ENCODE measurements at places on chromosomes 2 and 18.

- peak; percentile 77 for DNase-seq
Observed at GRCh38 chr2:268323-268722, 3.6 kb downstream of the ACP1 start.

DNA sequence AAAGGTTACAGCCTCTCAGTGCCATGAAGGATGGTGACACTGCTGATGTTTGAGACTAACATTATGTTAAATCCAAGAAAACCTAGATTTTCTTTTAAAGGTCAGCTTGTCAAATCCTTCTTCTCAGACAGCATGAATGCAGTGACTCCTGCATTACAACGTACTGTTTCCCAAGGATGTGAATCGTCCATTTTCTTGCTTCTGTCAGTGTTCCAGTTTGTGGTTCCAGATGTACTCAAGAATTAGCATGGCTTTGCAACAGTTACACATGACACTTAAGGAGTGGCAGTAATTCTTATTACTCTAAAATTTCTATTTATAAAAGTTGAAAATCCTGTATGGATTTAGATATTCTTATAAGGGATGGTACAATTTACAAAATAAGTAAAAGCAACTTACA is 1.5 kb upstream of the TTC39C start:
- DNase-seq = no peak

DNA sequence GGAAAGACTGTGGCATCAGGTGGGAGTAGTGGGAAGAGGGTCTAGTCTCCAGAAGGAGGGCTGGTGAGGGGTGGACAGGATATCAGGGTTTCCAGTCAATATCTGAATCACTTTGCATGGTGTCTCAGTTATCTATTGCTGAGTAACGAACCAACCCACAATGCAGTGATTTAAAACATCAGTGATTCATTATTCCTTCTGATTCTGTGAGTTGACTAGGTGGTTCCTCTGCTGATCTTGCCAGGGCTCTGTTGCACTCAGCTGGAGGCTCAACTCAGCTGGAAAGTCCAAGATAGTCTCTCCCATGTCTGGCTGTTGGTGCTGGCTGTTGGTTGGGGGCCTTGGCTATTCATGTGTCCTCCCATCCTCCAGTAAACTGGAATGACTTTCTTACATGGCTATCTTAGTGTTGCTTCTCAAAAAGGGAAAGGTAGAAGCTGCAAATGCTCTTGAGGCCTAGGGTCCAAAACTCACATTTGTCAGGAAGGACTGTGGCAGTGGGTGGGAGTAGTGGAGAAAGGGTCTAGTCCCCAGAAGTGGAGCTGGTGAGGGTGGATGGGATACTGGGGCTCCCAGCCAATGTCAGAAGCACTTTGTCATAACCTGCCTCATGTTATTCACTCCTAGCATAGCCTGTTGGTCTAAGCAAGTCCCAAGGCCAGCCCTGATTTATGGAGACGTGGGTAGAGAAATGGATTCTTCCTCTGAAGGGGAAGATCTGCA is 13.9 kb downstream of the IL1F10 start:
- DNase-seq = no peak

DNA sequence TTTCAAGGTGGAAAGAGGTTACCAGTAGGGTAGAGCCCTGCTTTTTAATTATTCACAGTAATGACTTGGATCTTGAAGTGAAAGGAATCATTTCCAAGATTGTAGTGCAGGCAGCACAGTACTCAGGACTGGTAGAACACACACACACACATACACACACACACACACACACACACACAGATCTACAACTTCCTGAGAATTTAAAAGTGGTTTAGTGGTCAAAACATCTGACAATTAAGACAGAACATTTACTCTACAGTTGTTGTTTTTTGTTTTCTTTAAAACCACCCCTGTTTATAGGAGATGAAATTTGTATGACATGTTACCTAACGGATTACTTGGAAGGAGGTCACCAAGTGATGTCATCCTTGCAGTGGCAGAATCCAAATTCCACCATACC is 146.7 kb upstream of the VRK2 start:
- no peak for DNase-seq

DNA sequence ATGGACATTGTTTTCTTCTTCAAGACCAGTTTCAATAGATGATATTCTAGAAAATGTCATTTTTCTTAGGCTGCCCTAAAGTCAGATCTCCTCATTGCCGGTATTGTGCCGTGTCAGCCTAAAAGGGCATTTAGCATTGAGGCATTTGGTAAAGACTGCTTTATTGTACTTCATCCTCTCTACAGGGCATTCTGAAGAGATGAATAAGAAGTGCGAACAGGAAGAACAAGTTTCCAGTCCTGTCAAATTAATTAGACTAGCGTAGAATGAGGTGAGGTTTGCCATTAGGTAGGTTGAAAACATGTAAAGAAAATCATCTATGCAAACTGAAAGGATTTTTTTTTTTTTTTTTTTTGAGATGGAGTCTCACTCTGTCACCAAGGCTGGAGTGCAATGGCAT is 60.6 kb downstream of the ETAA1 start:
- no peak for DNase-seq

DNA sequence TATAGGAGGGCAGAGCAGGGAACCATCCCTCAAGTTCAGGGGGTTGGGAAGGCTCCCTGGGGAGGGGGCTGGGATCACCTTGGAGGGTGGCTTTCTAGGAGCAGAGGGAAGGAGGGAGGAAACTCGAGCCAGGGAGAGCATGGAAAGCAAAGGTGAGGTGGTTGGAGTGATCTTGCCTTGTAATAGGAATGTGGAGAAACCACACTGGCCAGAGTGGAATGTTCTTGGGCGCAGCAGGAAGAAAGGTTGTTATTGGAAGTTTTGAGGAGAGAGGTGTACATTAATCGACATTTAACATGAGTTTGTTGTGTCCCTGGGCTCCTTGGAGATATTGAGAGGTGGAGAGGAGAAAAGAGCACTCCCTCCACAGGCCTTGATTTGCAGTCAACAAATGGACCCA is 272.2 kb downstream of the PRKCE start:
- DNase-seq = no peak

- DNase-seq = no peak
Observed at GRCh38 chr2:137333386-137334165, 568.2 kb downstream of the THSD7B start.

DNA sequence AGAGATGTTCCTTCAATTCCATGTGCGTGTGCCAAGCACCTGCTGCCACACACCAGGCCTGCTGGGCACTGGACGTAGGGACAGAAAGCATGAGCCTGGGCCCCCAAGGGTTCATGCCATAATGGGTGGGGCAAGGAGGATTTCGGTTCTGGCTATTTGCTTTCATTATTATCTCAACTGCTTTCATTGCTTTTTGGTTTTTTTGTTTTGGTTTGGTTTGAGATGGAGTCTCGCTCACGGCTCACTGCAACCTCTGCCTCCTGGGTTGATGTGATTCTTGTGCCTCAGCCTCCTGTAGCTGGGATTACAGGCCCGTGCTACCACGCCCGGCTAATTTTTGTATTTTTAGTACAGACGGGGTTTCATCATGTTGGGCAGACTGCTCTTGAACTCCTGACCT is 57.2 kb downstream of the SF3B1 start:
- DNase-seq = no peak

DNA sequence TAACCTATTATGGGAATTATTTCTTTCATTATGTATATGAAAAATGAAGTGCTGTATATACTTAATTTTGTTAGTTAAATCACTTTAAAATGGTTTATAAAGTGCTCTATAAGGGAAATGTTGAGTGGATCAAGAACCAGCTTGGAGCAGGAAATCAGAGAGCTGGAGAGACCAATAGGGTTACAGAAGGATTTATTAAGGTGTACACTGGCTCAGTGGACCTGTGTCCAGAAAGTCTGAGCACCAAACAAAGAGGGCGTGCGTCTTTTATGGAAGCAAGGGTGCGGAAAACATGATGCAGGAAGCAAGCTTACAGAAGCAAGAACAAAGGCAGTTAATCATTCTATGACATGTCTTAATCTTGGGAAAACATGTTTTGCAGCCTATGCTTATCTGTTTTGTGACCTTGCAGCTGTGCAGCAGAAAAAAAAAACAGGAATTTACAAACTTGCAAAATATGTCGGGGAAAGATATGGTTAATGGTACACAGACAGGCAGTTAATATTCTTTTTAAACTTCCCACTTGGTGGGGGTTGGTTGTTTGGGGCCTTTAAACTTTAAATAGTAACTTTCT is 65.2 kb upstream of the SLC35G4 start:
- DNase-seq = no peak

GRCh38 chr18:62984656-62985315 is 269.4 kb downstream of the PHLPP1 start:
- DNase-seq = no peak

GRCh38 chr2:195732574-195732973 is 75.5 kb downstream of the SLC39A10 start:
- DNase-seq = no peak

DNA sequence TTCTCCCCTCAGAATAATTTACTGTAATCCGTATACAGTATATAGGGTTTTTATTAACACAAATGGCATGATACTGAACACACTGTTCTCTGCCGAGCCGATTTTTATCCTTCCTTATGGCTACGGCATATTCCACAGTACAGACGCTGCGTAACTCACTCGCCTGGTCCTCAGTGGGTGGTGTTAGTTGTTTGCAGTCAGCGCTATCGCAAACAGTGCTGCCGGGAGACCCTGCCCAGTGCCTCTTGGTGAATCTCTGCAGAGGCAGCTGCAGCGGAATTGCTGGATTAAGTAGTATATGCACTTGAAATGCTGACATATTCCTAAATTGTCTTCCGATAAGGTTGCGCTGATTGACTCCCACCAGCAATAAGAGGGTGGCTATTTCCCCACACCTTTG is 73.9 kb downstream of the MARCO start:
- DNase-seq = no peak
